Bronchial smooth muscle cell (primary cell): ENCODE measurements at places on chromosomes 12 and 14. TPM values are rescaled to one million over a fixed set of nuclear protein-coding genes. Genes with fewer than 3 reads are reported as not detected.

SYCP3 gene
- total RNA-seq: under 0.01 and 0.34 TPM in 2 replicates

MMP14 gene
- 338 and 428 TPM in 2 replicates for total RNA-seq

MAPKAPK5 gene
- 18.9 and 19.6 TPM in 2 replicates for total RNA-seq

ZDHHC22 gene
- total RNA-seq: not detected in 2 replicates

TAS2R19 gene
- total RNA-seq: 3.9 and 4.6 TPM in 2 replicates

DENND5B gene
- total RNA-seq: 6.5 and 6.8 TPM in 2 replicates

CCDC184 gene
- 0.32 and 0.34 TPM in 2 replicates for total RNA-seq

TPPP2 gene
- total RNA-seq: not detected in 2 replicates

IL26 gene
- total RNA-seq: not detected in 2 replicates

HOXC4 gene
- 0.16 TPM in 1 of 2 replicates, not detected in the other for total RNA-seq

ASPG gene
- total RNA-seq: not detected in 2 replicates
